ENCODE measurements at places on chromosomes 2 and 18.
A peak's percentile ranks its signal among the peaks of the same experiment; 100 is the strongest.

DNA sequence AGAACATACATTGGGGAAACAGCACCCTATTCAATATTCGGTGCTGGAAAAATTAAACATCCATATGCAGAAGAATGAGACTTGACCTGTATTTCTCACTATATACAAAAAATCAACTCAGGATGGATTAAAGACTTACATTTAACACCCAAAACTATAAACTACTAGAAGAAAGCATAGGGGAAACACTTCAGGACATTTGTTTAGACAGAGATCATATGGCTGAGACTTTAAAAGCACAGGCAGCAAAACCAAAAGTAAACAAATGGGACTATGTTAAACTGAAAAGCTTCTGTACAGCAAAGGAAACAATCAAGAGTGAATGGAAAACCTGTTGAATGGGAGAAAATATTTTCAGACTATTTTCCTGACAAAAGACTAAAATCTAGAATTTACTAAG, 1694.1 kb upstream of the CELF4 start:
- no peak for DNase-seq

DNA sequence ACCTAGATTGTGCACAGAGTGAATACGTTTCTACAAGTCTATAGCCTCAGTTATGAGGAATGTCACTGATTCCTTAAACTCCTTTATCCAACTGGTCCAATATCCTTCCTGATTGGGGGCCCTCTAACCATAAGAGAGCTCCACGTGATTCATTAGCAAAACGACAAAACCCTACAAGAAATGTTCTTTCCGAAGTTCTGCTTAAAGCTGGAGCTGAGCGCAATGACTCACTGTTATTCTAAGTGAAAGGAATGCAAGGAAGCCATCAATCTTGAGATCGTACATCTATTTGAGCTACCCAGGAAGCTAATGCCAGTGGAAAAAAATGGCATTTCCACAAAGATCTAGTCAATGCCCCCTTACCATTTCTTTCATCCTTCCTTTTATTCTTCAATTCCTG, 354.9 kb upstream of the CDH20 start:
- peak; percentile 69 for DNase-seq

DNA sequence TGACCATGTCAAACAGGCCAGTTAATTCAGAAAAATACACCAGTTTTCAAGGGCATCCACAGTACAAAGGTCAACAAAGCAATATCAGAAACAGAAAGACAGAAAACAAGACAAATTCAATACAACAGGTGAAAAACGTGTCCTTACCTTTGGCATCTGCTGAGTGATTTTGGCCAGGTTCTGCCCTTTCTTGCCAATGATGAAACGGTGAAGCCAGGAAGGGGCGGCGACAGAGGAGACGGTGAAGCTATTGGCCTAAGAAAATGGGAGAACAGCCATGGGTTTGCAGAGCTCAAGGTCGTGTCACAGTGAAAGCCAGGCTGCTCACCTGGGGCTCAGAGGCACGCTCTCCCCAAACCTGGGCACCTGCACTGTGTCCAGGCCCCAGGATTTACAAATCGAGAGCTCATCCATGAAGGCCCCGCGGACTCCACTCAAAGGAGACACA, 60.5 kb downstream of the HDLBP start:
- DNase-seq = no peak

DNA sequence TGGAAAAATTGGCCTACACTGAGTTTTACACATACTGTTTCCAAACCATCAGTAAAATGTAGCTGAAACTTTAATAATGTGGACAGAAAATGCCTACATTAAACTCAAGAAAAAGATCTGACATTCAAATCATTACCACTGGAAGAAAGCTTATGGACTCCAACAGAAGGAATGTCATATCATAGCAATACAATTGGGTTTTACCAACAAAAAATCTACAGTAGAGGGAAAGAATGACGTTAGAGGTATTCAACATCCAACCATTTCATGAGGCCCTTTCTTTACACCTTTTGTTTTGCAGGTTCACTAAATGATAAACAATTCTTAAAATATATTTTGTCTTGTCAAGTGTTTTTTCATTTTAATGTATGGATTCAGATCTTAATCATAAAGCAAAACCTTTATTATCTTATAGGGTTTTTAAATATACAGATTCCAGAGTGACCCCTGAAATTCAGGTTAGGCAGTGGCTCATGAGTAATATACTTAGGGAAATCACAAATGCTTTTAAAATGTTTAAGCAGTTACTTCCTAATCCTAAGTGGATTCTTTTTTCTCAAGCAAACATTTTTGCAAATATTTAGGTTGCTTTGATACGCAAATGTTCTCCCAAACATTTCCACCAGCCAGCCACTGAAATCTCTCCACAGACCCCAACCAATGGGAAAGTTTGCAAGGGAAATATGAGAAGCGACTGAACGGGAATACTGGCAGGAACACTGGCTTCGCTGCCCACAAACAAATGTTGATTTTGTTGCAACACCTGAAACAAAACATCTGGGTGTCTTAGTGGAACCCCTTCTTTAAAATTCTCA, 168.7 kb downstream of the TCF4 start:
- no peak for DNase-seq

DNA sequence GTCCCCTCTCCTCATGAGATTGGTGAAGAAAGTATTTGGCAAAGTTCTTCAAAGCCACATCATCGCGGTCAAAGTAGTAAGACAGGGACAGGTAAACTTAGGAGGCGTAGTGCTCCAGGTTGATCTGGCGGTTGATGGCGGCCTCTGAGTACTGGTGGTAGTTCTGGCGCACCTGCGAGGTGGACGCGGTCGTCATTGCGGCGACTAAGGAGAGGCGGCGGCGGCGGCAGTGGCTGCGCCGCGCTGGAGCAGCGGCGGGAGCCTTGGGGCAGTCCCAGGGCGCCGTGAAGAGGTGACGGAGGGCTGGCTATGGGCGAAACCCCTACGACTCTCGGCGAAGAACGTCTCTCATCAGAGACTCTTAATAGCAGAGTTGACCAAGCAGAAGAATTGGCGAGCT, 107.2 kb upstream of the UBE2E3 start:
- no peak for DNase-seq

Measured in kidney tubule cell (primary cell).